ENCODE measurements at places on chromosomes 6 and 20.

DNA sequence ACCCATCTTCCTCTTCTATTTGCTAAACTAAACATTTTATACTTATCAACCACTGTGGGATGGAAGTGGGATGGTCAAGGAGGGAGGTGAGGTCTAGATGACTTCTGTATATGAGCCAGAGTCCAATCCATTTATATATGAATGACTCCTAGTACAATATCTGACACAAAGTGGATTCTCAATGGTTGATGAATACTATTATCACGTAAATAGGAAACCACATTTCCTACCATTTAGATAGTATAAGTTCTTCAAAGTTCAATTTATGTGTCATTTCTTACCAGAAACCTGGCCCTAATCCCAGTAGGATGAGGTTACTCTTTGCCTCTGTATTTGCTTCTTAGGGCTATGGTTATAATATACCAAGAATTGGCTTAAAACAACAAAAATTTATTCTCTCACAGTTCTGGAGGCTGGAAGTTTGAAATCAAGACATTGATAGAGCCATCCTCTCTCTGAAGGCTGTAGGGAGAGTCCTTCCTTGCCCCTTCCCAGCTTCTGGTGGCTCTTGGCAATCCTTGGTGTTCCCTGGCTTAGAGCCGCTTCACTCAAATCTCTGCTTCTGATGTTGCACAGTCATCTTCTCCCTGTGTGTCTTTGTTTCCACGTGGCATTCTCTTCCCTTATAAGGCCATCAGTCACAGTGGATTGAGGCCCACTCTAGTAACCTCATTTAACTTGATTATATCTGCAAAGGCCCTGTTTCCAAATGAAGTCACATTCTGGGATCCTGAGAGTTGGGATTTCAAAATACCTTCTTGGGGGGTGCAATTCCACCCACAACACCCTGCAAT, 41.0 kb upstream of the RAB23 start:
- H3K4me1 ChIP-seq: peaks cover 8% of the 10 kb centered on the region
- H3K36me3 ChIP-seq: no peaks in the 10 kb centered on the region
- no peak overlapping the region for H3K4me3 ChIP-seq
- H3K27me3 ChIP-seq: no peaks in the 10 kb centered on the region
- no peak overlapping the region for H3K27ac ChIP-seq

- no peak for DNase-seq
- H3K4me3 ChIP-seq: no peak overlapping the region
- no peaks in the 10 kb centered on the region for H3K36me3 ChIP-seq
- H3K27ac ChIP-seq: no peak overlapping the region
- peaks cover 5% of the 10 kb centered on the region for H3K4me1 ChIP-seq
Observed at GRCh38 chr20:53961527-53961926, 108.9 kb downstream of the BCAS1 start.

DNA sequence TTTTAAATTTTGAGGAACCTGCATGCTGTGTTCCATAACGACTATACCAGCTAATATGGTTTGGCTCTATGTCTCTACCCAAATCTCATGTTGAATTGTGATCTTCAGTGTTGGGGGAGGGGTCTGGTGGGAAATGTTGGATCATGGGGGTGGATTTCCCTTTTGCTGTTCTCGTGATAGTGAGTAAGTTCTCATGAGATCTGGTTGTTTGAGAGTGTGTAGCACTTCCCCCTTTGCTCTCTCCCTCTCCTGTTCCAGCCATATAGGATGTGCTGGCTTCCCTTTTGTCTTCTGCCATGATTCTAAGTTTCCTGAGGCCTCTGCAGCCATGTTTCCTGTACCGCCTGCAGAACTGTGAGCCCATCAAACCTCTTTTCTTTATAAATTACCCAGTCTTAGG, 61.8 kb upstream of the NEDD9 start:
- H3K27me3 ChIP-seq: no peaks in the 10 kb centered on the region
- peaks cover 80% of the 10 kb centered on the region for H3K36me3 ChIP-seq
- H3K4me3 ChIP-seq: no peak overlapping the region
- peaks cover 24% of the 10 kb centered on the region for H3K4me1 ChIP-seq

DNA sequence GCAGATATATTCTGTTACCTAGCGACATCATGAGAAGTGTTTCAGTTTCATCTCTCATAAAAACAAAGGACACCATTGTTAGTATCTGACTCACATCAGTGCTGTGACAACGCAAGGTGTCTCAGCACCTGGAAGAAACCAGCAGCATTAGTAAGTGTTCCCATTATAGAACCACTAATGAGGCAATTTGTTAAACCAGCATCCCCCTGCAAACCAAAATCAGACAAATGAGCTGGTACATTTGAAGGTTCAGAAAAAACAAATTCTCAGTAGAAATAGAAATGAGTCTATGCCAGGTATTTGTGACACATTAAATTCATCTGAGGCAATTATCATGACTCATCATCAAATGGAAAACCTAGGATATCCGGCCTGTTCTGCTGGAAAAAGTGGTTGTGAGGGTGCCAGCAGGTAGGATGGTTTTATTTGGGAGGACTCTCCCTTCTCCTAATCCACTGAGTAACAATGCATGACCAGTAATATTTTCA, 151.7 kb downstream of the TMEM200A start:
- H3K27ac ChIP-seq: peak overlapping the region; percentile 81
- no peak overlapping the region for H3K4me3 ChIP-seq
- no peak for DNase-seq

- peaks cover 7% of the 10 kb centered on the region for H3K4me1 ChIP-seq
- DNase-seq: no peak
- no peaks in the 10 kb centered on the region for H3K27me3 ChIP-seq
- H3K36me3 ChIP-seq: peaks cover 32% of the 10 kb centered on the region
Observed at GRCh38 chr6:43339168-43339567, 30.3 kb downstream of the ZNF318 start.

DNA sequence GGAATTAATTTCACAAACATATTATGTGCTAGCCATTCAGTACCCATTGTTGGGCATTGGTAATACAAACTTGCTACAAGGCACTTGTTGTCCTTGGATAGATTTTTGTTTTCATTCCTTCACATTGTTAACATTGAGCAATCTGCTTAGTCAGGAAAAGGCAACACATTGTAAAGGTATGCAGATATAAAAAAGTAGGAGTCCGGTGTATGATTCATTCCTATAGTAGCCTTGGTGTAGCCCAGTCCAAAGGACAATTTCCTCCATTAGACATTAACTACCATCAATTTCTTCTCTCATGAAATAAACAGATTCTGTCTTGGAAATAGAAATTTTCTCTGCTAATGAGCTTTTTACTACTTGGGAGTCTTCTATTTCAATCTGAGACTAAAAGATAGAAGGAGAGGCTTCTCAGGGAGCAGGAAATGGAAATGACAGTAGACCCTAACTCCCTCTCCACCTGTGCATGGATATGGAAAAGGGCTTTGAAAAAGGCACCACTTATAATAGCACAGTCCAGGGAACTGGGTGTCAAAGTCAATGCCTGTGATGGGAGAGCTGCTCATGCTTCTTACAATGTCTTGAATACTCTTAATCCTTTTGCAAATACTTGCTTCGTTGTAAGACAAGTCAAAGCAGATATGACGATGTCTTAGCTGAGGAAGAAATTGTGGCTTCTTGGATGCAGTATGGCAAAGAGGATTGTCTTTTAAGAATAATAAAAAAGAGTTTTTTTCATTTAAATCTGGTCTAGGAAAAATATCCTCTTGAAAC, 369.4 kb upstream of the CITED2 start:
- no peak overlapping the region for H3K4me3 ChIP-seq
- H3K27me3 ChIP-seq: peaks cover 12% of the 10 kb centered on the region
- no peaks in the 10 kb centered on the region for H3K4me1 ChIP-seq
- no peaks in the 10 kb centered on the region for H3K36me3 ChIP-seq
- no peak for DNase-seq

DNA sequence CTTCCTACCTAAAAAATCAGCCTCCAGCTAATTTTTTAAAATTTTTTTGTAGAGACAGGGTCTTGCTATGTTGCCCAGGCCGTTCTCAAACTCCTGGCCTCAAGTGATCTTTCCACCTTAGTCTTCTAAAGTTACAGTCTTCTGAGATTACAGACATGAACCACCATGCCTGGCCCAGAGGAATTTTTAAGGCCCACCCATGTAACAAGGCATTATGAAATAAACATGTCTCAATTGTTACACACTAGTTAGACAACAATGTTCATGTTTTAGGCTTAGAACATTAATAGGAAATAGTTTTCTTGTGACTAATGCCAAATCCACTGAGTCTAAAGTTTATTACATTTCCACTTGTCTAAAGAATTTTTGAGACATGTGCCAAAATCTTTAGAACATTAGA, 221.2 kb downstream of the LAMA2 start:
- no peak for DNase-seq
- H3K27ac ChIP-seq: no peak overlapping the region
- no peak overlapping the region for H3K4me3 ChIP-seq

DNA sequence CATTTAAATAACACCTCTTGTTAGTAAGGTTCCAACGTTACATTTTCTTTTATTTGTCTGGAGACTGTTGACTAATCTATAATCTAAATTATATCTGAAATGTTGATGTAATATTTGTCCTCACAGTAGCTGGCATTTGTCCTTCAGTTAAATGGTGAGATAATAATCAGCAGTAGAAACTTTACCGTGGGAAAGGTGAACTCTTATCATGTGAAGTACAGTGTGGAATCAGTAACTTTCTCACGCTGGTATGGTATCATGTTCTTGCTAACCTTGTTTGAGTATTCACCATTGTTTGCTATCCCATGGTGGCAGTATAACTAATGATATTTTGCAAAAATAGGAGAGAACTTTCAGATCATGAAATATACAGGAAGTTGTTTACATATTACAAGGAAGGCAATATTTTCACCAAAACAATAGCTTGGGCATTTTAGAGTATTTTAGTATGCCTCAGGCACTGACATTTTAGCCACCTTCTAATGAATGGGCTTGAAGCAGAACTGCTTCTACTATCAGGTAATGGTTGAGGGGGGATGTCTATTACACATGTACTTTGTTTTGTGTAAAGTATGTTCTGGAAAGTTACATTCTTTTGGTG, 4.8 kb downstream of the GMNN start:
- DNase-seq: no peak
- peaks cover 72% of the 10 kb centered on the region for H3K36me3 ChIP-seq
- H3K4me1 ChIP-seq: peaks cover 37% of the 10 kb centered on the region
- H3K27me3 ChIP-seq: no peaks in the 10 kb centered on the region
- no peak overlapping the region for H3K27ac ChIP-seq

DNA sequence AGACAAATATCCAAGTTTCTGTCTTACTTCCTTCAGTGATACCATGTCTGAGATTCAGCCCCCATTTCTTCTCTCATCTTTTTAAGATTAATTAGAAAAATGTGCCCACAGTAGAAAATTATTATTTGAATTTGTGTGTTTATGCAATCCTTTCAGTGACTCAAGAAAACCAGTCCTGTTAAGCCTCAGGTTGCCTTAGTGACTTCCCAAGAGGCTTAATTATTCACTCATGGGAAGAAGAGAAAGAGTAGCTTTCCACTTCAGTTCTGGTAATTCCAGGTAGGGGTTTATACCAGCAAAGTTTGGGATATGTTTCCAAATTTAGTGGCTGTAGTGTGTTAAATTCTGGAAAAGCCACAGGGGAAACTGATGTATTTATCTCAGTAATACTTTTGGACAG, 149.1 kb downstream of the RIMS1 start:
- no peaks in the 10 kb centered on the region for H3K27me3 ChIP-seq
- H3K4me1 ChIP-seq: no peaks in the 10 kb centered on the region
- no peaks in the 10 kb centered on the region for H3K36me3 ChIP-seq
- H3K4me3 ChIP-seq: no peak overlapping the region

GRCh38 chr6:17677602-17678001, 29.1 kb downstream of the NUP153 start:
- no peaks in the 10 kb centered on the region for H3K27me3 ChIP-seq
- H3K4me3 ChIP-seq: no peak overlapping the region
- peaks cover 65% of the 10 kb centered on the region for H3K36me3 ChIP-seq
- DNase-seq: no peak
- no peak overlapping the region for H3K27ac ChIP-seq
- peaks cover 50% of the 10 kb centered on the region for H3K4me1 ChIP-seq

- H3K4me1 ChIP-seq: no peaks in the 10 kb centered on the region
- H3K27me3 ChIP-seq: peaks cover 21% of the 10 kb centered on the region
- H3K36me3 ChIP-seq: no peaks in the 10 kb centered on the region
- DNase-seq: no peak
Observed at GRCh38 chr20:57071283-57071731, 195.1 kb downstream of the BMP7 start.

DNA sequence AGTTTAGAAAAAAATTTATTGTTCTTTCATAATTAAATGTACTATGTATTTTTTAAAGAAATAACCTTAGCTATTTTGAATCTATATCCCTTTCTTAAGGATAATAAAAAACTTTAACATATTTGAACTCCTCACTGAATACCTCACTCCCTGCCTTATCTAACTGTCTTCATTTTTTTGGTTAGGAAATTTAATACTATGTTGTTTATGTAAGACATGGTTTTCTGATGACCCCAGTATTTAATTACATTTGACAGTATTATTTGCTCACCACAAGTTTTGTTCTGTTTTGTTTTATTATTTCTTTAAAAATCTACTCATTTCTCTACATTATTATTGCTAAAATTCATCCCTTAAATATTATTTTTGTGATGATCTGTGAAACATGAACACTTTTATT, 394.4 kb upstream of the ADGRB3 start:
- DNase-seq: no peak
- no peaks in the 10 kb centered on the region for H3K4me1 ChIP-seq
- no peaks in the 10 kb centered on the region for H3K27me3 ChIP-seq
- H3K27ac ChIP-seq: no peak overlapping the region
- H3K36me3 ChIP-seq: no peaks in the 10 kb centered on the region

- H3K27ac ChIP-seq: peak overlapping the region; percentile 56
- DNase-seq: no peak
- peaks cover 9% of the 10 kb centered on the region for H3K36me3 ChIP-seq
- H3K27me3 ChIP-seq: no peaks in the 10 kb centered on the region
- peaks cover 33% of the 10 kb centered on the region for H3K4me1 ChIP-seq
- peak overlapping the region; percentile 10 for H3K4me3 ChIP-seq
Observed at GRCh38 chr20:53162251-53162835, 190.2 kb downstream of the TSHZ2 start.

GRCh38 chr6:144285798-144286502, 815 bp downstream of the UTRN start:
- peak; percentile 33 for DNase-seq
- peaks cover 14% of the 10 kb centered on the region for H3K4me1 ChIP-seq

- no peaks in the 10 kb centered on the region for H3K36me3 ChIP-seq
- H3K4me1 ChIP-seq: peaks cover 57% of the 10 kb centered on the region
- H3K4me3 ChIP-seq: peak overlapping the region; percentile 72
- H3K27me3 ChIP-seq: no peaks in the 10 kb centered on the region
- peak; percentile 26 for DNase-seq
Observed at GRCh38 chr6:137975188-137975940, 108.3 kb downstream of the TNFAIP3 start.

GRCh38 chr20:11379257-11380011, 538.3 kb upstream of the BTBD3 start:
- H3K27me3 ChIP-seq: no peaks in the 10 kb centered on the region
- no peak overlapping the region for H3K27ac ChIP-seq
- no peak overlapping the region for H3K4me3 ChIP-seq
- no peak for DNase-seq

GRCh38 chr20:21340991-21341697, 38.0 kb downstream of the XRN2 start:
- H3K27me3 ChIP-seq: no peaks in the 10 kb centered on the region
- no peak overlapping the region for H3K4me3 ChIP-seq
- H3K36me3 ChIP-seq: peaks cover 78% of the 10 kb centered on the region
- no peak overlapping the region for H3K27ac ChIP-seq

Measured in activated T-helper 2 cell treated with anti-CD3 and anti-CD28 coated beads, Interferon-gamma antibody, Interleukin-2, Interleukin-4, amounts not matched to agents 10 μg/mL and 5 μg/mL and 100 μg/mL, durations not matched to agents 14 hours and 24 hours and 36 hours (primary cell).